Left renal cortex interstitium (tissue), 4 donors: ENCODE measurements at places on chromosomes 12 and 14. TPM values are rescaled to one million over a fixed set of nuclear protein-coding genes. Genes with fewer than 3 reads are reported as not detected.

Gene SERPINA9
- polyA plus RNA-seq = not detected

Gene SDR9C7
- polyA plus RNA-seq = 0.19 TPM

Gene KRT74
- not detected for polyA plus RNA-seq

Gene SLC25A21
- 3.6 TPM for polyA plus RNA-seq

Gene DPY19L2
- 65.5 TPM for polyA plus RNA-seq

Gene UNC79
- 1.3 TPM for polyA plus RNA-seq

Gene ESRRB
- 7.7 TPM for polyA plus RNA-seq

Gene MYH6
- 0.21 TPM for polyA plus RNA-seq

- DNase-seq = no peak
Measured at GRCh38 chr12:69056743-69057515, 124.0 kb upstream of the CPM start.

- DNase-seq = no peak
Measured at GRCh38 chr14:58282925-58283593, 15.3 kb upstream of the ARID4A start.

- DNase-seq = no peak
Measured at GRCh38 chr12:112296183-112296582, 86.0 kb downstream of the HECTD4 start.

GRCh38 chr14:92693998-92694795, 54.2 kb downstream of the LGMN start:
- no peak for DNase-seq

DNA sequence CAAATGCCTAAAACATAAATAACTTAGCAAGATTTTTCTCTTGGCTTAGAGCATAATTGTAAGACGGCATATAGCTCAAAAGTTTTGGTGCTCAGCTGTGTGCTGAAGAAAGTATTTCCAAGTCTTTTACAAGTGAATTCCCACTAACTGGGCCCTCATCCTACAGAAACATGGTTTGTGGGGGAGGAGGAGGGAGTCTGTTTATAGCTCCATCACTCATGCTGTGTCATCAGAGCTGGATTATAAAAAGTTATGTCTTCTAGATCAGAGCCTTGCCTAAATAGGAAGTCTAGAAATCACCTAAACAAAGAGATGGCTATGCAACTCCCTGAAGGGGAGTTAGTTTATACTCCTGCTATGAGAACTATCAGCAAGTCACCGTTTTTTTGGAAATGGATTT, 65.9 kb upstream of the OTOGL start:
- no peak for DNase-seq

DNA sequence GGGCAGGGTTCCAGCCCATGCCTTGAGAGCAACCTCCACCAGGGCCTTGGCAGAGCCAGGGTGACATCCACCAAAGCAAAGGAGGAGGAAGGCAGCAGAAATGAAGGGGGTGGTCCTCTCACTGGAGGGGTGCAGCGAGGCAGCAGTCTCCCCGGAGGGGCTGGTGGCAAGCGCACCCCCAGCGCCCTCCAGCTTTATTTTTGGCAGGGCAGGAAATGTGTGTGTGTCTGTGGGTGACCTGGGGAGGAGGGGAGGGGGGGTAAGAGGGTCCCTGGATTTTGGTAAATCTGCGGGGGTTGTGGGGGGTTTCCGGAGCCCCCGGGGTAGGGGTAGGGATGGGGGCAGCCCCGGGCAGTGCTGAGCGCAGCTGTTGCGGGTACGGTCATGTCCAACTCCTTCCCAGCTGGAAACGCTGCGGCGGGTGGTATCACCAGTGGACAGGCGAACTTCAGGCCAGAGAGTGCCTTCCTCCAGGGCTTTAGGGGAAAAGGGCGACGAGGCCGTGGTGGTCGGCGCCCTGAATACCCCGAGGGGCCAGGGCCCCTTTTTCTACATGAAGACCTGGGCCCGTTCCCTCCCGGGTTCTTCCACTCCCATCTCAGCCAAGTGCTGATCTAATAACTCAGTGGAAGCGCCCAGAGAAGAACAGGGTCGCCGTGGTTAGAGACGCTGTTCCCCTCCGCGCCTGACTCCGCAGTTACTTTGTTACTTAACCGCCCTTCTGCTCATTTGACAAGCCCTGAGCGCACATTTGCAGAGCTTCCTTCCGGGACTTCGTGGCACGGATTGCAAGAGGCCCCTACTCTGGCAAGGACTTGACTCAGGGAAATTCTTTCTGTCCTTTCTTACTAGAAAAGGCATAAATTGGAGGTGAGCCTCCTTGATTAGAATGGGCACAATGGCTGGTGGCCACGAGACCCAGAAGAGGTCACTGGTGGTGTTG, 55.2 kb downstream of the FOS start:
- no peak for DNase-seq

DNA sequence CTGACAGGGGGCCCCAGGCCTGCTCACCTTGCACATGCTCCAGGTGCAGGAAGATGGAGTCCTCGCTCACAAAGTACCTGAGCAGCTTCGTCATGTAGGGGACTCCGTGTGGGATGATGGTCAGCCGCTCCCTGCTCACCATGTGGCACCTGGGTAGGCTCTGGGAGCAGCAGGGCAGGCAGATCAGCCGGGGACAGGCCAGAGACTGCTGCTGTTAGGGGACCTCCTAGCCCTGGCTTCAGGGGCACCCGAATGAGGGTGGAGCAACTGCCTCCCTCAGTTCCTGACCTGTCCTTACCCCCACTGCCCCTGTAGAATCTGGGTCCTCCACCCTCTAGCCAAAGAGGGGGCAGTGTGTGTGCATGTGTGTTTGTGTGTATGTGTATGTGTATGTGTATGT, 11.8 kb downstream of the RPS6KL1 start:
- DNase-seq = no peak

DNA sequence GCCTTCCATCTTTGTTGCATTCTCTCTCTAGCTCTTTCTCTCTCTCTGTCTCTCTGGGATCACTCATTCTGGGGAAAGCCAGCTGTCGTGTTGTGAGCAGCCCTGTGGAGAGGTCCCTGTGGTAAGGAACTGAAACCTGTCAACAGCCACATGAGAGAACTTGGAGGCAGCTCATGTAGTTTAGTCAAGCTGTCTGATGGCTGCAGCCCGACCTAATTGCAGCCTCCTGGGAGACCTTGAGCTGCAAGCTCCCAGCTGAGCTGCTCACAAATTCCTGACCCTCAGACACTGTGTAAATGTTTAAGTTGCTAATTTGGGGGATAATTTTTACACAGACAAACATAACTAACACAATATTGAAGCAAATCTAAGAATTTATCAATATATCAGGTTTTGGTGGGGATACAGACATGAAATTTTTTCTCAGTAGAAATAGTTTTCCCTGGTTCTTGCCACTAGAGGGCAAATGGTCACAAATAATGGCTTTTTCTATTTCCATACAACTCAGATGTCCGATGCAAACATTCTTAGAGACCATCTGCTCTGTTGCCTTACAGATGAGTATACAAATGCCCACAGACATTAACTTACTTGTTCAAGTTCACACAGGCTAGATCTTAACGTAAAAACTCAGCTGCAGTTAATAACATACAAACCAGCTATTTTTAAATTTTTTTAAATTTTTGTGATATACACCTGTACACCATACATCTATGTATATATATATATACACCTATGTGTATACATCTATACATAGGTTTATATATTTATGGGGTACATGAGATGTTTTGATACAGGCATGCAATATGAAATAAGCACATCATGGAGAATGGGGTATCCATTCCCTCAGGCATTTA, 15.5 kb upstream of the KRR1 start:
- peak; percentile 55 for DNase-seq

DNA sequence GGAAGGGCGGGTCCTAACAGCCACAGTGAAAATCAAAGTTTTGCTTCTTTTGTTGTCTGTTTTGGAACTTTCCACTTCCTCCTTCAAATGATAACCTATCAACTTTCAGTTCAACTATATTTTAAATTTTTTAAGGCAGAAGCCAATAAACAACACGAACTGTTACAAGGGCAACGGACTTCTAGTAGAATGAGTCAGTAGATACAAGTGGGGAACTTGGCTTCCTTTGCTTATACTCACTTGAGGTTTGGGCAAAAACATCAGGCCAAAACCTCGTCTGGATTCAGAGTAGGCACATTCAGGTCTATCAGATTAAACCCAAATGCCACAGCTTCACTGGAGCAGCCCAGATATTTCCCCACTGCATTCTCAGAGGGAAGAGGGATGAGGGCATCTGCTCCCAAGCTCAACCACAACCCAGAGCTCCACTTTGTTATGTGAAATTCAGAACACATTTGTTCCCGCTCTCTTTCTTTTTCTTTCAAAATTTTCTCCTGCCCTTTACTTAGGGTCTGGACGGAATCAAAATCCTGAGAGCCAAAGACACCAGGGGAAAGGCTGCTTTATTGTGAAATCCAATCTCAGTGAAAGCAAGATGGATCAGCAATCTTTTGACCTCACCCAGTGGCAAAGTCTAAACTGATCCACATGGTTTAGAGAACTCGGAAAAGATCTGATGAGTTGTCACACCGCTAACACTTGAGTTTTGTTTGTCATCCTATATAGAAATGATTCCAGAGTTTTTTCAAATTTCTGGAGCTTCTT, 152.5 kb upstream of the BTG1 start:
- no peak for DNase-seq

DNA sequence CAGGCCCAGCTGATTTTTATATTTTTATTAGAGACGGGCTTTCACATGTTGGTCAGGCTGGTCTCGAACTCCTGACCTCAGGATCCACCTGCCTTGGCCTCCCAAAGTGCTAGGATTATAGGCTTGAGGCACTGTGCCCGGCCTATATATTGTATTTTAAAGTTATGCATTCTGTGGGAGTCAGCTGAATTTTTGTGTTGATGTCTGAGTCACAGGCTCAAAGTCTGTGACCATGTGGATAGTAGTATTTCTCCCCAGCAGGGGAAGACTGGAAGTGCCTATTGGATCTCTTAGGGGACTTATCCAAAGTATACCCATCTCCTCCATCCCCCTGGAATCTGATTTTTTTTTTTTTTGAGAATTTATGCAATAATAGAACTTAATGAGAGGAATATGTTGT, 43.8 kb upstream of the ATF1 start:
- DNase-seq = no peak

- DNase-seq = no peak
Measured at GRCh38 chr14:104692939-104693315, 3.5 kb downstream of the INF2 start.

GRCh38 chr12:65156366-65156841, 13.0 kb upstream of the LEMD3 start:
- DNase-seq = no peak

DNA sequence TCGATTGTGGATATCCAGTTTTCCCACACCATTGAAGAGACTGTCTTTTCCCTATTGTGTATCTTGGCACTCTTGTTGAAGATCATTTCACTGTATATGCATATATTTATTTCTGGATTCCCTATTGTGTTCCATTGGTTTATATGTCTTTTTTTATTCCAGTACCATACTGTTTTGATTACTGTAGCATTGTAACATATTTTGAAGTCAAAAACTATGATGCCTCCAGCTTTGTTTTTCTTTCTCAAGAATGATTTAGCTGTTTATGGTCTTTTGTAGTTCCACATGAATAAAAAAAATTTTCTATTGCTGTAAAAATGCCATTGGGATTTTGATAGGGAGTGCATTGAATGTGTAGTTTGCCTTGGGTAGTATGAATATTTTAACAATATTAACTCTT, 128.1 kb upstream of the SLC38A2 start:
- no peak for DNase-seq

DNA sequence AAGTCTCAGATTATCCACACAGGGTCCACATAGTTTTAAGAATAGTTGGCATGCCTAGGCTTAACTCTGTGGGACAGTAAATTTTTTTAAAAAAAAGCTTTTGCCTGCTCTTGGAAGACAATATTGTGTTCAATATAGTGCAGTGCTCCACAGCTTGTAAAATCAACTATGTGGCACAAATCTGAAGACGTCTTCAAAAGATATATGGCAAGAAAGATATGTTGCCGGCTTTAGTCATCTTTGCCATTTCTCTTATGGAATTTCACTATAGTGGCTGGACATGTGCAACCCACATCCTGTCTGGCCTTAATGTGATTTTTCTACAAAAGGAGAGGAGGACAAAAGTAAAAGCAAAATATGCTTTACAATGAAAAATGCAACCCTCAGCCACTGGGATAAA, 90.5 kb downstream of the MGST1 start:
- no peak for DNase-seq

GRCh38 chr14:65731933-65732506, 319.5 kb downstream of the FUT8 start:
- no peak for DNase-seq

- DNase-seq = no peak
Measured at GRCh38 chr12:4556735-4557530, 5.1 kb upstream of the DYRK4 start.
